ENCODE measurements at places on chromosomes 16 and 17. TPM values are rescaled to one million over a fixed set of nuclear protein-coding genes. Genes with fewer than 3 reads are reported as not detected.

Gene MAP1LC3B
- total RNA-seq = 36.8 TPM

Gene GRAPL
- 13.3 TPM for total RNA-seq

Gene MT1E
- total RNA-seq = 64.6 TPM

Gene ZSCAN10
- not detected for total RNA-seq

Gene ZC3H7A
- 101 TPM for total RNA-seq

Gene CACNA1H
- 1.1 TPM for total RNA-seq

Gene VAT1L
- 3.9 TPM for total RNA-seq

Gene ATP2A3
- total RNA-seq = 0.06 TPM

Gene ZNF385C
- total RNA-seq = not detected

Gene KRT40
- total RNA-seq = not detected

Gene CIITA
- total RNA-seq = 0.06 TPM

Gene THUMPD1
- total RNA-seq = 65.3 TPM

Gene BCAR1
- total RNA-seq = 200 TPM

Gene RGS9
- total RNA-seq = 0.97 TPM

Gene CACNG5
- not detected for total RNA-seq
